ENCODE measurements at places on chromosomes 1 and 21.

- no peak for DNase-seq
Observed at GRCh38 chr21:43657355-43658087, 1.8 kb downstream of the HSF2BP start.

DNA sequence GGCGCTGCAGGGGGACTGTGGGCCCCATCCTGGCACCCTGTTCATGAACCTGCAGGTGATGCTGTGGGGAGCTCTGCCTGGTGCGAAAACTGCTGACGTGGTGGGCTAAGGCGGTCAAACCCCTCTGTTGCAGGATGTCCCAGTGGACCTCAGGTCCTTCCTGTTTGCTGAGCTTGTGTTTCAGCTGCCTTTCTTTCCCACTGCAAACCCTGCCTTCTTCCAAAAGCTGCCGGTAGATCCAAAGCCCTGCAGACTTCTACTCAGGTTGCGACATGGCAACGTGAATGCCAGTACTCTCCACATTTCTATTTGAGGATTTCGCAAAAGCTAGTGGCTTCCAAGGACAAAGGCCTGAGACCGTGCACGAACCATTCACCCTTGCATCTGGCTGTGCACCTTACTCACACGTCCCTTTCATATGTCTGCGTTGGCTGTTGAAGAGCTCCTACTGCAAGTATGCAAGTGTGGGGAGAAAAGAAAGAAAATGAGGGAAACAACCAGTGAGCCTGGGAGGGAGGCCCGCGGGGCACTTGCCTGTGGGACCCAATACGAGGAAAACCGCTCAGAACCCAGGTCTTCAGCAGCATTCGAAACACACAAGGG lies 6.2 kb upstream of the RRP1 start:
- DNase-seq, result no peak

GRCh38 chr1:228511546-228512445 lies 24.6 kb downstream of the RNF187 start:
- DNase-seq, result no peak

GRCh38 chr1:7145947-7146346 lies 360.7 kb downstream of the CAMTA1 start:
- no peak for DNase-seq
